Substantia nigra (tissue), 51 donors: ENCODE measurements at places on chromosomes 5 and 9.

GRCh38 chr5:38595132-38595745 lies 38.8 kb upstream of the LIFR start:
- no peak for DNase-seq

GRCh38 chr5:133969654-133970324 lies 1.4 kb upstream of the C5orf15 start:
- no peak for DNase-seq

DNA sequence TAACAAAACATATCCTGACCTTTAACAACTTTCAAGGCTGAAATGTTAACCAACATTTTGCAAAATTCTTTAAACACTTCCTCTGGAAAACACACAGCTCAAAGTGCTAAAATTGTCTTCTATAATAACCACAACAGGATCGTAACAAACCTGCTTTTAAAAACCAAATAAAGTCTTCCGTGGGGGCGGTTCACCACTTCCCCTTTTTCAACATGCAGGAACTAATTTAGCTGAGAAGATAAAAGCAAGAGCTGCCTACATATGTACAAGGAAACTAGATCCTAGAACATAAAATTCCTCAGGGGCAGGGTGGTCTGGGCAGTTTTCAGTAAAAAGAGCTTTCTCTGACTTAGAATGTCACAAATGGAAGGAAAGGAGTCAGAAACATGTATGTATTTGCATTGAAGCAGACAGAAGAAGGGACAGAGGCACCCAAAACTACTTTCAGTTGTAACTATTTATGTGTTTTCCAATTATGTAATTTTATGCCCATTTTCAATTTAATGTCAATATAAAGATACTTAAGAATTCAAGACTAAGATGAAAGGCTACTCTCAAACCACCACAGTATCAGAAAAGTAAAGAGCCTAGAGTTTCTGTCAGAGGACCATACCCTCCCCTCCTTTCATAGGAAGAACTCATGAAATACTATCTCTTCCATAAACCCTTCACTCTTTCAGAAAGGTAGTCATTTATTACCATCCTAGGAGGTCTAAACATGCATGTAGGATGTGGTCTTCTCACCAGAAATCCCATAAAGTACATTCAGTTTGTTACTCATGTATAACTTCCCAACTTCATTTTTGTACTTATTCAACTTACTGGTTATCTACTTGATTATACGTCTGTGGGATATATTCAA lies 185.9 kb upstream of the RASA1 start:
- no peak for DNase-seq

- no peak for DNase-seq
Measured at GRCh38 chr5:177539411-177539810, 15.0 kb downstream of the FAM193B start.

DNA sequence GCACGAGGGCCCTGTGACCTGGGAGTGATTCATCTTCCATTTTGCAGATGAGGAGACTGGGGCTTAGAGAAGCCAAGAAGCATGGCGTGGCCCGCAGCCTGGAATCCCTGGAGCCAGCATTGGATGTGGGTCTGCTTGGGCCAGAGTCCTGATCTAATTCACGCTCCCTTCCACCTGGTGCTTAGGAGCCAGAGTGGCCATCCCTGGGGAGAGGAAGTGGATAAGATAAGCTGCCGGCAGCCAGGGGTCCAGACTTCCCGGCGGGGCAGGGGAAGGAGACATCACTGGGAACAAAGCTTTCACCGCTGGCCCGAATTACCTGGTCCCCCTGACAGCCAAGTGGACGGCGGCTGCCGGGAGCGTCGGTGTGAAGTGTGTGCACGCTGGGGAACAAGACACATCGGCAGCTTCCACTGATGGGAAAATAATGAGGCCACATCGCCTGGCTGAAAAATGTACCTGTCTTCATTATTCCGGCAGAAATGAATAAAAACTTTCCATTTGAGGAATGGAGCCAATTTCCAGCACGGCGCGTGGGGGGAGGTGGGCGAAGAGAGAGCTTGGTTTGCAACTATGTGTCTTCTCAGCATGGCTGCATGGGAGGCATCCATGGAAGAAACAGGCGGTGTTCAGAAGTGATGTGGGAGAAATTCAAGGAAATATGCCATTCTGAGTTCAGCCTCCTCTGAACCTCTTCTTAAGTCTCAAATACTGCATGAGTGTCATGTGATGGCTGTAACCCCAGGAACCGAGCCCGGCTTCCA lies 78.5 kb downstream of the OLFM1 start:
- DNase-seq = no peak

DNA sequence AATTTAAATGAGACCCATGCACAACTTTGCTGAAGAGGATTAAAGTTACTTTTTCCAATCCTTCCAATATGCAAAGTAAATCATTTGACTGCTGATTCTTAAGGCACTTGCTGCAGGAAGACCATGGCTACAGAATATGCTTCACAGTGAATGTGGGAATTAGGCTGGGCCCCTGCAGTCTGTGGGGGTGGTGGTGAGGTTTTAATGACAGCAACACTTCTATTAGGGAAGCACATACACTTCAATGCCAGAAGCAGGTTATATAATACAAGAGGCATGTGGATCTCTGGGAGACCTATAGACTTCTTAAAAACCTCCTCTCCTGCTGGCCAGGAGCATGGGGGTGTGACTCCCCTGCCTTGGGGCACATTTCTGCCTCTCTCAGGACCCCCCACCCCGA lies 124.5 kb upstream of the KLF9 start:
- no peak for DNase-seq
